Chondrocyte (in vitro differentiated cells): ENCODE measurements at places on chromosomes 4 and X.

DNA sequence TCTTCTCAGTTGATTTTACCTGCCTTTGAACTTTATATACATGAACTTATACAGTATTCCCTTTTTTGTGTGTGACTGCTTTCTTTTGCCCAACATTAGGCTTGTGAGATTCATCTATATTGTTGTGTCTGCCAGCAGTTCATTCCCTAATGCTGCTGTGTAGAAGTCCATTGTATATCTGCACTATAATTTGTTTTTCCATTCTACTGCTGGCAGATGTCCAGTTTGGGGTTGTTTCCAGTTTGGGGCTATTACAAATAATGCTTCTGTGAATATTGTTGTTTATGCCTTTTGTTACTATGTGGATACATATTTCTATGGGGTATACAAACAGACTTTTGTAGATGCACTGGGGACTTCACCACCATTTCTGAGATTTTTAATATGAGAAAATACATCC lies 268.4 kb downstream of the DCTD start:
- no peak overlapping the region for H3K4me3 ChIP-seq
- DNase-seq: no peak
- H3K27me3 ChIP-seq: no peaks in the 10 kb centered on the region
- peaks cover 11% of the 10 kb centered on the region for H3K36me3 ChIP-seq

- DNase-seq: no peak
- H3K27ac ChIP-seq: no peak overlapping the region
- H3K4me3 ChIP-seq: no peak overlapping the region
- peaks cover 2% of the 10 kb centered on the region for H3K36me3 ChIP-seq
- H3K4me1 ChIP-seq: no peaks in the 10 kb centered on the region
These were observed 32.6 kb upstream of the PHF8 start for GRCh38 chrX:54076903-54077302.

DNA sequence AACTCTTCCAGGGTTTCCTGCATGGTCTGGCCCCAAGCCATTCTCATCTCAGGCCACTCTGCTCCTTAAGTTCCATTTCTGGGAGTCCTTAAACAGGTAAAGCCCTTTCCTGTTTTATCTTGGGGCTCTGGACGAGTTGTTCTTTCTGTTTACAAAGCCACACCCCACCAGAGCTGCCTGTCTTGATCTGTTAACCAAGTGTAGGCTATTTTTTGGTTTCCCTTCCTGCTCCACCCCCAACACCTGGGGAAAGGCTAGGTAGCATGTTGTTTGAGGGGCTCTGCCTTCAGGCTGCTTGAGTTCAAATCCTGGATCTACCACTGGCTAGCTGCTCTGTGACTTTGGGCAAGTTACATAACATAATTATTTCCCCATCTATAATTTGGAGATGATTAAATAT lies 40.0 kb downstream of the ERVMER34-1 start:
- no peak for DNase-seq
- no peak overlapping the region for H3K27ac ChIP-seq
- no peak overlapping the region for H3K4me3 ChIP-seq
- peaks cover 4% of the 10 kb centered on the region for H3K36me3 ChIP-seq
- no peaks in the 10 kb centered on the region for H3K27me3 ChIP-seq
- peaks cover 34% of the 10 kb centered on the region for H3K4me1 ChIP-seq

- peaks cover 7% of the 10 kb centered on the region for H3K27me3 ChIP-seq
- DNase-seq: no peak
- no peaks in the 10 kb centered on the region for H3K36me3 ChIP-seq
- H3K4me3 ChIP-seq: no peak overlapping the region
- H3K4me1 ChIP-seq: peaks cover 20% of the 10 kb centered on the region
These were observed 11.2 kb upstream of the AMOT start for GRCh38 chrX:112851806-112852205.

GRCh38 chr4:159735281-159736207 lies 632.7 kb downstream of the RAPGEF2 start:
- peaks cover 9% of the 10 kb centered on the region for H3K4me1 ChIP-seq
- H3K36me3 ChIP-seq: no peaks in the 10 kb centered on the region
- peaks cover 2% of the 10 kb centered on the region for H3K27me3 ChIP-seq

DNA sequence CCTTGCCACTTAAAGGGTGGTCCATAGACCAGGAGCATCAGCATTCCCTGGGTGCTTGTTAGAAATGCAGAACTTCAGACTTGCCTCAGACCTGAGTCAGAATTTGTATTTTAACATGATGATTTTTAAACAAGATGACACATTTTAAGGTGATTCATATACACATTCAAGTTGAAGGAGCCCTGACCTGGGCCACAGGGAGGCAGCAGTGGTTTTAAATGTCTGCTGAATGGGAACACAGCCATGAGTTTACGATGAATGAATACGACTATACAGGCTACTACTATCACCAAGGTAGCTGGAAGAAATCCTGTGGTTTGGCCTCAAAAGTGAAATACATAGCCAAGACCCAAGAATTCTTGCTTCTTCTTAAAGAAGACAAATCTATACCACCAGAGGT lies 2.9 kb downstream of the HDAC8 start:
- DNase-seq: no peak
- peaks cover 5% of the 10 kb centered on the region for H3K4me1 ChIP-seq
- no peak overlapping the region for H3K27ac ChIP-seq
- no peaks in the 10 kb centered on the region for H3K27me3 ChIP-seq

GRCh38 chr4:93897559-93897958 lies 69.0 kb downstream of the ATOH1 start:
- DNase-seq: no peak
- H3K36me3 ChIP-seq: no peaks in the 10 kb centered on the region

DNA sequence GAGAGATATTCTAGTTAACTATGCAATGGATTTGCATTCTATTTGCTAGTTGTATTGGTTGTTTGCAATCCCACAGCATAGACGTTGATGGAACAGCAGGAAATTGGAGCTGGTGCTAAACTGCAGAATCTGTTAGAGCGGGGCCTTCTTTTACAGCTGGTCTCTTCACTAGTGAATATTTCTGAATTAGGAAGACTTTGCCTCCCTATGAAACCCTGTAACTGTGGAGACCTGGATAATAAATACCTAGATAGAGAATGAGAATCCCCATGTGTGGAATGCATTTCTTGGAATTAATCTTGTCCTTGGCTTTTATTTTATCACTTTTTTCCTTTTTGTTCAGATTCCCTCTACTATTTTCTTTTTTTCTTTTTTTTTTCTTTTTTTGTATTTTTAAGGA lies 109.7 kb downstream of the SHROOM3 start:
- DNase-seq: no peak
- peaks cover 37% of the 10 kb centered on the region for H3K4me1 ChIP-seq
- no peaks in the 10 kb centered on the region for H3K27me3 ChIP-seq

GRCh38 chrX:108224727-108225621 lies 133.4 kb downstream of the ATG4A start:
- H3K27ac ChIP-seq: peak overlapping the region; percentile 38
- no peak overlapping the region for H3K4me3 ChIP-seq
- no peaks in the 10 kb centered on the region for H3K27me3 ChIP-seq
- peaks cover 14% of the 10 kb centered on the region for H3K4me1 ChIP-seq
- no peak for DNase-seq
- H3K36me3 ChIP-seq: no peaks in the 10 kb centered on the region

DNA sequence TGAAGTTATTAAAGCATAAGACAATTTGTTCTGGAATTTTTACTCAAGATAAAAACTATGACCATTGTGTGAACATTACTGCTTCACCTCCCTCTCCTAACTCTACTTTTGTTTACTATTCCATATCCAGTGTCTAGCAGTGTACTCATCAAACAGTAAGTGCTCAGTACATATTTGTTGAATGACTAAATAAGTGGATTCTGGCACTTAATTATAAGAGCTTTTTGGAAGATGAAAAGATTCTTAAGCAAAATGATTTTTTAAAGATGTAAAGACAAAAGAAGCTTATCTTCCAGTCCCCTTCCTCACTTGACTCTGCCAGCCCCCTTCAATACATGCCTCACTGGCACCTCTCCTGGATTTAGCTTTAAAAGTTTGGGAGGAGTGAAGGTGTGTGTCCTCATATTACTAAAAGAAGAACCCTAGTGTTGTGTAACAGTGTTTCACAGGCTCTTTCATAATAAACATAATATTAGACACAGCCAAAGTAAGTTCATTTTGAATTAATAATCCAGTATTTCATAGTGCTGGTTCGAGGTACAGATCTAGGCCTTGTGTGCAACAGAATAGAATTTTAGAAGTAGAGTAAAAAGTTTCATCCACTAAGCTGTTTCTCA lies 53.0 kb downstream of the GAB1 start:
- no peak overlapping the region for H3K4me3 ChIP-seq
- no peak for DNase-seq
- H3K4me1 ChIP-seq: peaks cover 58% of the 10 kb centered on the region
- H3K36me3 ChIP-seq: peaks cover 3% of the 10 kb centered on the region
- no peaks in the 10 kb centered on the region for H3K27me3 ChIP-seq

- H3K36me3 ChIP-seq: peaks cover 2% of the 10 kb centered on the region
- H3K27me3 ChIP-seq: peaks cover 33% of the 10 kb centered on the region
- DNase-seq: no peak
- no peak overlapping the region for H3K27ac ChIP-seq
- peaks cover 6% of the 10 kb centered on the region for H3K4me1 ChIP-seq
These were observed 5.6 kb upstream of the ABLIM2 start for GRCh38 chr4:8164194-8164565.

- H3K36me3 ChIP-seq: no peaks in the 10 kb centered on the region
- H3K27me3 ChIP-seq: peaks cover 16% of the 10 kb centered on the region
- no peaks in the 10 kb centered on the region for H3K4me1 ChIP-seq
- H3K4me3 ChIP-seq: no peak overlapping the region
These were observed 11.1 kb upstream of the GPR101 start for GRCh38 chrX:137044893-137045292.

GRCh38 chr4:47032405-47033106 lies 1.2 kb downstream of the GABRB1 start:
- no peak overlapping the region for H3K27ac ChIP-seq
- H3K4me3 ChIP-seq: peak overlapping the region; percentile 57
- DNase-seq: peak; percentile 84

- DNase-seq: no peak
- H3K4me3 ChIP-seq: no peak overlapping the region
- H3K27ac ChIP-seq: no peak overlapping the region
- peaks cover 35% of the 10 kb centered on the region for H3K36me3 ChIP-seq
These were observed 12.4 kb downstream of the PPID start for GRCh38 chr4:158710814-158711213.
